ENCODE measurements at places on chromosomes 4 and X.

DNA sequence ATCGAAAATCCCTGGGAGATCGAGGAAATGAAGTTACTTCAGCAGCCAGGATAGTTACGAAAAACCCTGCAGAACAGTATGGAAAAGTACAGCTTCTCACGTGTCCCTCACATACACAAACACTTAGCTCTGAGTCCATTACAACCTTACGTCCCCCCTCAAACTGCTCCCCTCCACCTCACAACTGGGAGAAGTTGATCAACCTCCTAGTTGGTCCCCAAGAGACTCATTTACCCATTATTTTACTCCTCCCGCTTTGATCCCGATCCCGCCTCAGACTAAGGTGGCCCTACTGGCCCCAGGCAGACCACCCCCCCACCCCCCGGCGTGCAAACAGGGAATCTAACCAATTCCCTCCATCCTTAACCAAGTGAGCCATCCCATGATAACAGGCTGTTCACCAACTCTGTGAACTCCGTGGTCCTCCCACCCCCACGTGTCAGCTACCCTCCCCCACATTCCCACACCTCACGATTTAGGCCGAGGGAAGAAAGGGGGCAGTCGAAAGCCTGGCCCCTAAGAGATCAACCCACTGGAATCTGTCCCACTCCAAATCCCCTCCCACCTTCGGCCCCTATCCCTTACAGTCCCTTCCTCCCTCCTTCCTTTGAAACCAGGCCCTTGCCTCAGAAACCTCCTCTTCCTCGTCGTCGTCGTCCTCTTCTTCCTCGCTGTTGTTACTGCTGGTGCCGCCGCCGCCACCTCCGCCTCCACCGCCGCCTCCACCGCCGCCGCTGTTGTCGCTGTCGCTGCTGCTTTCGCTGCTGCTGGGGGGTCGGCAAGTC, 755 bp downstream of the ANKRD17 start:
- peak; percentile 64 for DNase-seq

DNA sequence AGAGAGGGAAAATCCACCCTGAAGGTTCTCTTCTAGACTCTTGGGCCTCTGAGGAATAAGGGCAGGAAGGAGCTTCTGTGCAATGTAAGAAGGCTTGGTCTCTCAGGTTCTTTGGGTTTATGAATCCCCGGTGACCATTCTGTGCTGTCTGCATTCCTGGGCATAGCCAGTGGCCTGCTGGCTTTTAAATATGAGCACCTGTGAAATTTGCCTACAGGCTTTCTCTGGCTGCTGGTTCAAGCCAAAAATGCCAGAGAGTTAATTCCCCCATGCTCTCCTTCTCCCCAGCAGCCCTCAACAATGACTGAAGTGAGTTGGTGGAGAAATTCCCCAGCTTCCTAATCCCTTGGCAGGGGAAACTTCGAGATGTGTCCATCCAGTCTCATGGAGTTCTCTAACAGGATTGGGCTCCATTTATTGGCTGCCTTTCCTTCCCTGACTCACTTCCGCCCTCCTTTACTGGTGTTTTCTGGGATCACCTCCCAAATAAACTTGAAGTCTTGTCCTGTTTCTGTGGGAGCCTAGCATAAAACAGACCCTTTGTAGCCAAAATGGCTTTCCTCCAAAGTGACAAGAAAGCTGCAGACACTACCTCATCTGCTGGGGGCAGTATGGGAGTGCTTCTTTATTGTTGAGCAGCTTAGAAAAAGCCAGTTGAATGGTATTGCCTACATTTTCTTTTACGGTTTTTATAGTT, 179.4 kb upstream of the CASK start:
- DNase-seq = no peak

- DNase-seq = no peak
These were observed 1.2 kb upstream of the MGST2 start for GRCh38 chr4:139664442-139664841.

DNA sequence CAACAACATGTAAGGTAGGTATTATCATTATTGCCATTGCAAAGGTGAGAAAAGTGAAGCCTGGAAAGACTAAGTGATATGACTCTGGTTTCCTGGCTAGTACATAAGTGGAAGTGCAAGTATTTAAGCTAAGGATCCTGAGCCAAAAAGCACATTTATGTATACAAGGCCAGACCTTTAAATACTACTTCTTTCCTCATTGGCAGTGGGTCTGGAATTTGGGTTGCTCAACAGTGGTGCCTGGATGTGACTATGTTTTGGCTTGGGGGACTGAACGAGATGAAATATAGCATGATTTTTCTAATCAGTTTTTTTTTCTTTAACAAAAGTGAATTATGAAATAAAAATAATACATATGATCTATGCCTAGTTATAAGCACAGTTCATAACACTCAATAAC, 7.4 kb upstream of the FGF13 start:
- DNase-seq = no peak

DNA sequence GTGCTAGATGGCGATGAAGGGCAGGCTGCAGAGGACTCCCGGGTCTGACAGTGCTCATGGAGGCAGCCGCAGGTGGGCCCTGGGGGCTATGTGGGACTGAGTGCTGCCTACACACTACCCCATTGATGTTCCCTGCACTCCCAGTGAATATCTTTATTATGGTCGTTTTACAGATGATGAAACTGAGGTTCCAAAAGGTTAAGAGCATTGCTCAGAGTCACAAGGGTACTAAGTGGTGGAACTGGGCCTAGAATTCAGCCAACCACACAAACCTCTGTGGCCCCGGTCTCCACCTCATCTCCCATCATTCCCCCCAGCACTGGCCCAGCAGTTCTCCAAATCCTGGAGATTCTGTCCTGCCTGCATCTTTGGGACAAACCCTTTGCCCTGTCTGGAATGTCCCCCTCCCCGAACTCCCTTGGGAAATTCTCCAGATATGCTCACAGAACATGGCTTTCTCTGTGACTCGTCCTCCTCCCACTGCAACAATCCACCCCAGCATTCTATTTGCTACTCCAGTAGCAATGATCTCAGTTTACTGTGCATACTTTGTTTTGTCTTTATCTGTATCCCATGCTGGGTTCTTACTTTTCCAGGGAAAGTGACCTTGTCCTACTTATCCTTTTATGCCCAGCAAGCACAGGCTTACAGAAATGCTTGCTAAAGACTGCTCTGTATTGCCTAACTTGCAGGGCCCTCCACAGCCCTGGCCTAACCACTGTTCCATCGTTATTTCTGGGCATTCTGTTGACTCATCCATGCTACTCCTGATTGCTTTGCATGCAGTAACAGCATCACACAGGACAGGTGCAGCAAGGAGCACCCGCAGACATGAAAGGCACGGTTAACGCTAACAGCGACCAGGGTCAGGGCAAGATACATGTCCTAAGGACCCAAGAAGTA, 14.0 kb downstream of the PNMA6F start:
- no peak for DNase-seq

- DNase-seq = no peak
These were observed 516.8 kb downstream of the SMARCA1 start for GRCh38 chrX:129006491-129006890.
